ENCODE measurements at places on chromosomes 4 and X.

- DNase-seq, result no peak
These were observed 40.8 kb upstream of the TADA2B start for GRCh38 chr4:7002336-7002735.

DNA sequence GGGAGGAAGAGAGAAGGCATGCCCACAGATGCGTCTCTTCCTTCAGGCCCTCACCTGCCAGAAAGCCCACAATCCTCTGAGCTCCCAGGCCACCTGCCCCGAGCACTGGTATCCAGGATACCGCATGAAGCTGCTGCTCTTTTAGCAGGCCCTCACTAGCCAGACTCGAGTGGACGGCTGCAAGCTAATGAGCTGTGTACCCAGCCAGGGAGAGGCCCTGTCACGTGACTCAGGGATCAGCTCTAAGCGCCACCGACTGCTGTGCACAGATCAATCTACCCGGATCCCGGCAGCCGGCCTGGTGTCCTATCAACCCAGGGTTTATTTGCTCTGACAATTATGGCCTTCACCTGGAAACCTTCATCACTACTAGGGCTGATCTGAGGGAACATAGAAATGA, 39.0 kb downstream of the BCOR start:
- no peak for DNase-seq

DNA sequence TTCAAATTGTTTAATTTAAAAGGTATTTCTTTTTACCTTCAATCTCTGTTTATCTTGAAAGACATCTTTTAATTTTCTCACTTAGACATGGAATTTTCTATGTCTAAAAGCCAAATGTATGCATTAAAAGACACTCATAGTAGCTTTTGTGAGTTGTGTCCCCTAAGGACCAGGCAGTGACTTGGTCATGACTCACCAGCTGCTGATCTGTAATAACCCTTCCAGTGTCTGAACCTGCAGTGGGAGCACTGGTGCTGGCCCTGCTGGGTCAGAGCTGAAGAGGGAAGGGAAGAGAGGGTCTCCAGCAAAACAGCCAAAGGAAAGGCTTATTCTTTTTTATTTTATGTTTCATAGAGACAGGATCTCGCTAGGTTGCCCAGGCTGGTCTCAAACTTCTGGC, 31.1 kb upstream of the SH3D19 start:
- no peak for DNase-seq

DNA sequence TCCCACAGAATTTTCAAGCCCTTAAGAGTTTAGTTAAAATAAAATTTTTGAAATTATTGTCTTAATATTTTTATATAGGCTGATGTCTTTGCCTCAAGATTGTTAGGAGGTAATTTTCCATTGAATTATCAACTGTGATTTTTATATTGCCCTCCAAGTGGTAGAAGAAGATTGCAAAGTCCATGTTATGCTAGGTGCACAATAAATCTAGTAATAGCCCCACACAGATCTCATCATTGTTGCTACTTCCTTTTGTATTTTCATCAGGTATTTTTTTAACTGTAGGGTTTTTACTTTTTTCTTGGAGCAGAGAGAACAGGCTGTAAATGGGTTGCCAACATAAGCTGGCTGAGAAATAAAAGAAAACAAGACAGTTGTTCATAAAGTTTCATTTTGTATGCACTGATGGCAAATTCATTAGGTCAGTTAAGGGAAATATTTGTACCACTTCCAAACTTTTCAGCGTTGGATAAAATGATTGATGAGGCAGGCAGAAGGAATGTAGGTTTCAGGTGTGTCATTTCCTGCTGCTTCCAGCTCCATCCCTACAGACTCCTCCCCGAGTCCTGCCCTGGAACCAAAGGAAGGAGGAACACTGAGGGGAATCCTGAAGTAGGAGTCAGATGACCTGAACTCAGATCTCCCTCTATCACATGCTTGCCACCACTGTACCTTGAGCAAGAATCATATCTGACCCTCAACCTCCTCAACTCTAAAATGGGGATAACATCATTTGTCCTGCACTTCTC, 105.5 kb downstream of the PRRG1 start:
- no peak for DNase-seq

- no peak for DNase-seq
These were observed 90.3 kb downstream of the CYSLTR1 start for GRCh38 chrX:78237127-78237526.

- DNase-seq, result no peak
These were observed 73.8 kb downstream of the MTMR1 start for GRCh38 chrX:150767045-150767395.

DNA sequence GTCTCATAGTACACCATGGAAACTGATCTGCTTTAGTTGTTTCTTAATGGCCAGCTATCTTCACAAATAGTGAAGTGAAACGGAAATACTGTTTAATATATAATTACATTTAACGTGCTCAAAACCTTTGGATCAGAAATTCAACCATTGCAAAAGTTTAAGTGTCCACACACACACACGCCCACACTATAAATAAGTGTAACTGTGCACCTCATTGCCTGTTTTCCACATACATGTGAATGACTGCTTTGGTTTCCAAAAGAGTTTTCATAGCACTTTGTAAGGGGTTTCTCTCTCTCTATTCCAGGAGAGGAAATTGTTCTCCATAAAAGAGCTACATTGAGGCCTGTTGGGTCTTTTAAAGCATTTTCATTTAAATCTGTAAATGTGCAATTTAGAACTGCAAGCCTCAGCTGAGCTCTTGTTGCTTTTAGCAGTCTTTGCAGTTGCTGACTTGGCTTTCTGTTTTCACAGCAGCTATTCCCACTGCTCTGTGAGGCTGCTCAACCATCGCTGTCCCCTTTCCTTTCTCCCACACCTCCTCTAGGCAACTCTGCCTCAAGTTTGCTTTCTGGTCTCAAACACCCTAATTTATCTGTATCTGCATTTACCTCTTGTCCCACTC, 94.5 kb downstream of the RAPGEF2 start:
- no peak for DNase-seq

- DNase-seq, result no peak
These were observed 66.9 kb upstream of the DAPP1 start for GRCh38 chr4:99749445-99750391.

- DNase-seq, result no peak
These were observed 4.5 kb downstream of the DCHS2 start for GRCh38 chr4:154487145-154487544.

GRCh38 chr4:47536966-47537365, 51.9 kb downstream of the ATP10D start:
- no peak for DNase-seq

DNA sequence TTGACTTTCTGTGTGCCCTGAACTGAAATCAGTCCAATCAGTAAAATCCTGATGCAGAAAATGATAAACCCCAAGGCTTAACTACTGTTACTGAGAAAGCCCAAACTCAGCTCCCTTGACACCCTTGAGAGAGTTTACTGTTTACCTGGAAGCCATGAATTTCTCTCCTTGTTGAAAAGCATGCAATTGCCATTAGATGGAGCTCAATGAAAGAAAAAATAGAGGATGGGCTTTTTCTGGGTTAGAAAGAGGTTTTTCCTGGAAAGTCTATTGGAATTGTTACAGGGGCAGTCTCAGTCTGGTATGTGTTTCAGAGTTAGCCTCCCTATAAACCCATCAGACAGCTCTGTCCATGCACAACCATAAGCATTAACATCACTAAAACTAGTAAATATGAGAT, 66.4 kb upstream of the C4orf54 start:
- DNase-seq, result no peak

DNA sequence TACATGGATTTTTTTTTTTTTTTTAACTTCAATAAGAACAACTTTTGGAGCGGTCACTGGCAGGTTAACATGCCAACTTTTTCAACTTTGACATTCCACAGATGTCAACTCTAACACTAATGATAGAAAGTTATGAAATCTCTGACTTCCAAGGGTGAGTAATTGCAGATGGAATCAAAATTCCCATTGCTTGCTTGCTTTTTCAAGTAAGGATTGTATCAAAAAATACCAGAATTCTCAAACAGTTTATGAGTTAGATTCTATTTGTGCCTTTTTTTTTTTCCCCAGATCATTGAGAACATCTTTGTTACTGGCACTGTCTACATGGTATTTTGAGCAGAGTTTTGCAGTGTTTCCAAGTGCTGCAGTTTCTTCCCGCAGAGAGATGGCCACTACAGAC, 50.3 kb upstream of the OTUD4 start:
- no peak for DNase-seq

DNA sequence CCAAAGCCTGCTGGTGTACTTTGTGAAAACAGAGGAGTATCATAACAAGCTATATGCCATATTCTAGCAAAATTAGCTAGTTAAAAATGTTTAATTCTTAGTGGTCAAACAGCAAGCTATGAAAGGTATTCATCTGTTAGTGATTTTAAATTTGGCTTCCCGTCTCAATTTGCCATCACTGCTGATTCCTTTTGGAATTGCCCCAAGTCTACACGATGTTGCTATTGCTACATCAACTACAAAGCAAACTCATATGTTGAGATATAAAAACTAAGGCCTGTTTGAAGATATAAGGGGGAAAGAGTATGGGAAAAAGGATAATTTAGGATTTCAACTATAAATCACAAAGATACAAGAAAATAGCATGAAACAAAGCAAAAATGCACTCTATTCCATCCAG, 146.1 kb downstream of the COL25A1 start:
- DNase-seq, result no peak

GRCh38 chrX:2848871-2849301, 20.2 kb downstream of the GYG2 start:
- no peak for DNase-seq

DNA sequence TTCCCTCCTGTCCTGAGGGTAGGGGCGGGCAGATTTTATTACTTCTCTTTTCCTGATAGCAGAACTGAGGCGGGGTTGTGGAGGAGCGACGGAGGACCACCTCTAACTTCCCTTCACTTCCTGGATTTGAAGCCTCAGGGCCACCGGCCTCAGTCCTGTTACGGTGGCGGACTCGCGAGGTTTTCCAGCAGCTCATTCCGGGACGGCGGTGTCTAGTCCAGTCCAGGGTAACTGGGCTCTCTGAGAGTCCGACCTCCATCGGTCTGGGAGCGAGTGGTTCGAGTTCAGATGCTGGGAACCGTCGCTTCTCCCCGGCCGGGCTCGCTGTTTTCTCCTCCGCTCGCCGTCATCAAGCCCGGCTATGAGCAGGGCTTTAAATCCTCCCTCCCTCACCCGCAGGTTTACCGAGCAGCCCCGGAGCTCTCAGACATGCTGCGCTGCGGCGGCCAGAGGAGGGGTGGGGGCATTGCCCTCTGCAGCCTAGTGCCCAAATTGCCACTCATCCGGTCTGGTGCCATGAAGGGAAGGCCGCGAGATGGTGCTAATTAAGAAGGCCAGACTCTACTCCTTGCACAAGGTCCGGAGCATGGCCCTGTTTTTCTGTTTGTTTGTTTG, 23.3 kb downstream of the HAND2 start:
- peak; percentile 58 for DNase-seq

DNA sequence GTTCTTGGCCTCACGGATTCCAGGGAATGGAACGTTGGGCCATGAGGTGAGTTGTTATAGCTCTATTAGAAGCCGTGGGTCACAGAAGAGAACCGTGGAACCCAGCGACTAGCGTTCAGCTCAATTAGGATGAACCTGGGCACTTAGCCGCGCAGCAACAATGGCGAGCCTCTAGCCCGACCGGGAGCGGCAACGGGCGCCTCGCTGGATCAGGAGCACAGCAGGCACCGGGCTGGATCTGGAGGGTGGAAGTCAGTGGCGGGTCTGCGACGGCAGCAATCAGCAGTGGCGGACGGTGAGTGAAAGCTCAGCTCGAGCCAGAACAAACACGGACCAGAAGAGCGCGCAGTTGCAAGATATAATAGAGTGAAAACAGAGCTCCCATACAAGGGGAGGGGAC, 34.2 kb downstream of the AGA start:
- no peak for DNase-seq

- DNase-seq, result peak; percentile 24
These were observed 654 bp upstream of the STS start for GRCh38 chrX:7146703-7147412.

GRCh38 chr4:88674979-88675378, 22.6 kb downstream of the NAP1L5 start:
- DNase-seq, result no peak

Measured in GM13977 (cell line).